T-helper 17 cell (primary cell): ENCODE measurements at places on chromosomes 2 and 18.

GRCh38 chr18:66731890-66732289 is 128.0 kb upstream of the CDH19 start:
- DNase-seq, result no peak

- DNase-seq, result no peak
These were observed 599.1 kb downstream of the NYAP2 start for GRCh38 chr2:225998653-225999052.

- no peak for DNase-seq
These were observed 38.2 kb upstream of the CNGA3 start for GRCh38 chr2:98308068-98308467.

DNA sequence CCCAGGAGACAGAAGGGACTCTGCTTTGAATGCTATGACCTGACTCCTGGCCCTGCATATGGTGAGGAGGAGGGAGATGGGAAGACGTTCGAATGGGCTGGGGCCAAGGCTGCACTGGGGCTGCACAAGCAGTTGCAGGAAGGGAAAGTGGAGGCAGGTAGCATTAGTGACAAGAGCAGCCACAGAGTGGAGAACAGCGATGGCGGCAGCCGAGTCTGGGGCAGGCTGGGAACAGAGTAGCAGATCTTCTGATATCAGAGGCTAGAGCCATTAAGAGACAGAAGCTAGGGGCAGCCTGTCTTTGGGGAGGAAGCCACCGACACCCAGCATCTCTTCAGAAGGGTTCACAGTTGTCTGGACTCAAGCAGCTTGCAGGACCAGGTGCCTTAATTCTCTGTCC is 50.1 kb downstream of the ST3GAL5 start:
- no peak for DNase-seq
